ELF-1 (cell line): ENCODE measurements at places on chromosomes 11 and 22.

- DNase-seq = no peak
Observed at GRCh38 chr11:117421476-117421875, 93.8 kb downstream of the CEP164 start.

- DNase-seq = no peak
Observed at GRCh38 chr22:21082248-21082647, 36.5 kb downstream of the LRRC74B start.

GRCh38 chr11:33687733-33688479 is 12.7 kb downstream of the C11orf91 start:
- DNase-seq = peak; percentile 49

- DNase-seq = no peak
Observed at GRCh38 chr11:75733431-75734107, 15.9 kb downstream of the MOGAT2 start.

GRCh38 chr11:34459507-34460162 is 20.9 kb downstream of the CAT start:
- no peak for DNase-seq

GRCh38 chr22:36141481-36141880 is 19.1 kb downstream of the APOL3 start:
- no peak for DNase-seq

DNA sequence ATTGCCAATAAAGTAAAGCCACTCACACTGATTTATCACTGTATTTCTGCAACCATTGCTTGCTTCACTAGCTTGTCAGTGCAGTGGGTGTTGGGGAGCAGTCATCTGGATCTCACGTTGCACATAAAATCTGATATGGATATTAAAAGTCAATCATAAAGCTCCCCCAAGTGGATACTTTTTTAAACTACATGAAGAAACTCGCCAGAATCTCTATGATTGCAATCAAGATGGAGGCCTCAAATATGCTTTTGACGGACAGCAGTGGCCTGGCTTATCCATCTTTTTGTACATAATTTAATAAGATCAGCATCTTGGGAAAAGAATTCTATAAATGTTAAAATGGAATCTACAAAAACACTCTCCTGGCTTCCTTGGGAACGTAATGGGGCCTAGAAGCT is 137.7 kb downstream of the WT1 start:
- DNase-seq = no peak
